Thymus (tissue), 14 donors: ENCODE measurements at places on chromosomes 5 and 9. TPM values are rescaled to one million over a fixed set of nuclear protein-coding genes. Genes with fewer than 3 reads are reported as not detected.

DNA sequence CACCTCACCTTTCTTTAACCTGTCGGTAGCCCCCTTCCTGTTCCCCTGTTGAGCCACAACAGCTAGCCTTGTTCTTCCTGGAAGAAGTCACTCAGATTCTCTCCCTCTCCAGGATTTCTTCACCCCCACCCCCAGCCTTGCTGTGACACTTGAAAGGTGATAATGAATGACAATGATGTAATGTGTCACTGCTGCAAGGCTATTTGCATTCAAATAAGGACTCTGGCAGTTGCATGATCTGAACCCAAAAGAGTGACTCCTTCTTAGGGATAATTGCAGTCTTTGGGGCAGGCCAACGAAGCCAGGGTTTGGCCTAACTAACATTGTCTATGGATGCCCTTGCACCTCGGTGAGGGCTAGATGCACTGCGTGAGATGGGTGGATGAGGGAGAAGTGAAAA lies 154.4 kb upstream of the CLINT1 start:
- no peaks in the 10 kb centered on the region for H3K4me1 ChIP-seq
- no peak overlapping the region for H3K4me3 ChIP-seq
- DNase-seq, result no peak
- no peak overlapping the region for H3K27ac ChIP-seq
- no peaks in the 10 kb centered on the region for H3K36me3 ChIP-seq

- H3K36me3 ChIP-seq, result no peaks in the 10 kb centered on the region
- H3K27me3 ChIP-seq, result peaks cover 3% of the 10 kb centered on the region
- no peak overlapping the region for H3K4me3 ChIP-seq
These were observed 94.2 kb downstream of the PAX5 start for GRCh38 chr9:36939655-36940499.

DNA sequence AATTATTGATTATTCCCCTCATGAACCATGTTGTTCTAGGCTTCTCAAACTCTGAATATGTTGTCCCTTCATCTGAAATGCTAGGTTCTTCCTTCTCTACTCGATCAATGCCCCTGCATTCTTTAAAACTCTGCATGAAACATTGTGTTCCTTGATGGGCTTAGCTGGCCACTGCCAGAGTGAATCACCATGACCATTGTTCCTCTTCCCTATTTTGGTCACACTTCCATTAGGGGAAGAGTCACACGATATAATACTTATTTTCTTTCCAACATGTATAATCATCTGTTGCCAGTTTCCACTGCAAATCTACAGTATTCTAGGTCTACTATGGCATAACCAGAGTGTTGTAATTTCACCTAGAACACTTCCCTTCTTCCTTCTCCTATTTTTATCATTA lies 247.9 kb downstream of the TRPM3 start:
- H3K36me3 ChIP-seq, result no peaks in the 10 kb centered on the region
- no peak for DNase-seq
- no peak overlapping the region for H3K27ac ChIP-seq
- no peaks in the 10 kb centered on the region for H3K27me3 ChIP-seq

DNA sequence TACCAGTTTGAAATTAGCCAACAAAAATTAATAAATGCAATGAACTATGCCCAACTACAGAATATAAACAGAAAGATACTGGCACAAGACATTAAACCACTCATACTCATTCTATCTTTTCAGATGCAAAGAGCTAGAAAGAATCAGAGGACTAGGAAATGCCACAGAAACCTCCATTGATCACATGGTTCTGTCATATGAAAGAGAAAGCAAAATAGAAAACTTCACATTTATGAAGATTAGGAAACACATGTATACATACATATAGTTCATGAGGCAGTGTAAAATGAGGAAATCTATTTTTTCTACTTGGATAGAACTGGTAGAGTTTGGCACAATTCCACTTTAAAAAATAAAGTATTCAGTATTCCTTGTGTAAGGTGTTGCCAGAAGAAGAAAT lies 275.1 kb upstream of the PTGER4 start:
- peaks cover 17% of the 10 kb centered on the region for H3K4me1 ChIP-seq
- H3K27me3 ChIP-seq, result no peaks in the 10 kb centered on the region
- peak overlapping the region; percentile 77 for H3K27ac ChIP-seq
- no peak overlapping the region for H3K4me3 ChIP-seq

SHOC1 gene
- under 0.01 TPM for total RNA-seq

SHISAL2B gene
- total RNA-seq, result not detected

ARHGEF37 gene
- total RNA-seq, result 1.1 TPM

LCN12 gene
- total RNA-seq, result 4.2 TPM
